ENCODE measurements at places on chromosomes 2 and 18.

- peak; percentile 81 for DNase-seq
These were observed 1.1 kb upstream of the RNU4ATAC start for GRCh38 chr2:121529439-121530211.

DNA sequence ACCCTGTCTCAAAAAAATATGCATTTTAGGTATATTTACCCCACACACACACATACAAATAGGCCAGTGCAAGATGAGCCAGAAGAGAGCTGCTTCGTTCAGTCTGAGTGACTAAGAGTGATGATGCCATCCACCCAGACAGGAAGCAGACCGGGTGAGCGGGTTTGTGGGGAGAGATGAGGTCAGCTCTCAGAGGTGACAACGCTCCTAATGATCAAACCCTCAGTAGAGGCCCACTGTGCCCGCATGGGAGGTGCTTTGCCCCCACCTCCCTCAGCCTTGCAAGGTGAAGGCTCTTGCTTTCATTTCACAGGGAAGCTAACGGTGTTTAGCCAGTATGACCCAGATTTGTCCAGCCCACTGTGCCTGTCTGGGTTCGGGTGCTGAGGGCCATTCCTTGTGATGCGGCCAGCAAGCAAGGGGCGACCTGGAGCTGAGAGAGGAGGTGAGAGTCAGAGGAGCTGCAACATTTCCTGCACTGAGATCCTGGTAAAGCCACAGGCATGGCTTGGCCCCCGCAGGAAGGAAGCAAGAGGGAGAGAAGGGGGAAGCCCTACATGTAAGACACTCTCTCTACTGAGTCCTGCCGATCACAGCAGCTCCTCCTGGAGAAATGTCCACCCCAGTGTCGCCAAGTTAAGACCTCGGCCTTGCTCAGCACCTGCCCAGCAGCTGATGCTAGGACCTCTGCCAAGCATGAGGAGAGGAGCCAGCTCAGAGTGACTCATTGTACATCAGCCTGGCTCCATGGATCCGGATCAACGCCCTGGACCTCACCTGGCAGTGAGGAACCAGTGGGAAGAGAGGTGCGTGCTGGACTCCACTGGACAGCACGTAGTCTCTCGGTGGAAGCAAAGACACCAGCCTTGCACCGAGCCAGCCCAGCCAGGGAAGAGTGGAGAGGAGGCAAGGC, 37.0 kb downstream of the NIFK start:
- DNase-seq: peak; percentile 86

DNA sequence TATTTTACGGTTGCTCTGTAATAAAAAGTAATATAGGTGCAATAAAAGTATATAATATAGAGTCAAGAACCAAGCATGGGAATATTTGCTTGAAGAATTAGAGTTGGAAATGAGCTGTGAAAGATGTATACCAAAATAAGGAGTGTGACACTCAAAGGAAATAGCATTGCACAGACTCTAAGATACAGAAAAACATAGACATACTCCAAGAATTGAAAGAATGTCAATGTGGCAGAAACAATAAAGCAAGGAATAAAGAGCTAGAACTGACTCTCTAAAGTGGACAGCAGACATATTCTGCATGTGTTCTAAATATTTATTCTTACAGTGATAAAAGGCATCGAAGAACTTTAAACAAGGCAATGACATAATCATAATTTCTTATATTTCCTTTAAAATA, 561.1 kb upstream of the SETBP1 start:
- no peak for DNase-seq

GRCh38 chr18:59893971-59894370, 5.8 kb upstream of the PMAIP1 start:
- DNase-seq: no peak

GRCh38 chr2:69969991-69970390, 8.6 kb upstream of the ASPRV1 start:
- DNase-seq: no peak

GRCh38 chr18:58507880-58508279, 121.0 kb downstream of the ALPK2 start:
- DNase-seq: no peak

- DNase-seq: no peak
These were observed 155.6 kb upstream of the HAAO start for GRCh38 chr2:42947809-42948600.

- no peak for DNase-seq
These were observed 101.2 kb upstream of the FSHR start for GRCh38 chr2:49255409-49255971.

- DNase-seq: no peak
These were observed 160.9 kb upstream of the TTC39C start for GRCh38 chr18:23853448-23854195.

- DNase-seq: peak; percentile 99
These were observed 139.8 kb downstream of the ZFP36L2 start for GRCh38 chr2:43086451-43087221.

Data from EL (cell line).